ENCODE measurements at places on chromosomes 3 and 15.

DNA sequence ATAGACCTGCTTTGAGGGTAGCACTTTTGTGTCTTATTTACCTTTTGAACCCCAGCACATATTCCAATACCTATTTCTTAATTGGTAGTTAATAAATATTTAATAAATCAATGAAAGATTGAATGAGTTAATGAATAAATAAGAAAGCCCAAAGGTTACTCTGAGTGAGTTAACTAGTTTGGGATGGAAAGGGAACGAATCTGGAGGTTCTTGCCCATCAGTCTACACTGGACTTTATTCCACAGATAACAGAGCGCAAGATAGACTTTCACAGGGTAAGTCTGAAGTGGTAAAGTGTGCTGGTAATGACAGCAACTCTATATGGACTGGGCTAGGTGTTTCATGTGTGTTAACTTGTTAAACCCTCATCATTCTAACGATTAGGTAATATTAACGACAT is 33.1 kb upstream of the MED12L start:
- no peak for DNase-seq

GRCh38 chr3:183579967-183580900 is 24.7 kb upstream of the KLHL6 start:
- no peak for DNase-seq

DNA sequence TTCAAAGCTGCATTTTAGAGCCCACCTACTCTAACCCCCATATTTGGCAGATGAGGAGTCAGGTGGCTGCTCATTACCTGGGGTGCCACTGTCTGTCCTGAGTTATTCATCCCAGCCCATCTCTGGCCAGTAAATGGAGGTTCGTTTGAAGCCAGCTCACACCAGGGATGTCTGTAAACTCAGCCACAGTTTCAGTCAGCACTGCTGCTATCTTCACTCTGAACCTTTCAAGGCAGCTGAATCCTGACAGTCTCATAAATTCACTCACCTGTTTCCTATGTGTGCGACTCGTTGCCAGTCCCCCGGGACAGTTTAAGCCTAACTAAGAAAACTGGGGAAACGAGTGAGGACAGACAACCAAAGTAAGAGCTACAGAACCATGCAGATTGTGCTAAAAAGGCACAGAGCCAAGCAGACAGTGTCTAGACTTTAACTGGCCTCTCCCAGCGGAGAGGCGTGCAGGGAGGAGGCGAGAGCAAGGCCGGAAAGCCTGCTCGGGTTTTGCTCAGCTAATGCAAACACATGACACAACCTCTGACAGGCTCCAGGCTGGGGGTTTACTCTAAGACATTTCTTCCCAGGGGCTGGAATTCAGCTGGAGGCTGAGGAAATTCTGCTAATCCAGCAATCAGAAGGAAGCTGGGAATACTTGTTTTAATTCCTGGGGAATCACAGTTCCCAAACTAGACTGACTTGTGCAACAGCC is 12.0 kb downstream of the FSTL1 start:
- DNase-seq: no peak

DNA sequence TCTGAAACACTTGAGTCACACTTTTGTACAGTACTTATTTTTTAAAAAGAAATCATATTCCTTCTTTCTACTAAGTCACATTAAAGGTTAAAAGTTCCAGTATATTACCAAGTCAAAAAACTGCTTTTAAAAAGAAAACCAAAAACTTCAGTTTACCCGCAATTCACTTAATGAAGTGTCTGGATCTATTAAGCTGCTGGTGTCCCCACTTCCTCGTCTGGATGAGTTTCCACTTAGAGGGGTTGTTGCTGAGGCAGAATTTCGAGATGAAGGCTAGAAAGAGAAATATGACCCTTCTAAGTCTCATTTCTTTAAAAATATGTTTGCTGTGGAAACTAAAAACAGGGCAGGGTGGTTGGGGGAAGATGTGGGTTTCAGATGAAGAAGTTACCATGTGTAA is 79.7 kb downstream of the LRRFIP2 start:
- DNase-seq: no peak

DNA sequence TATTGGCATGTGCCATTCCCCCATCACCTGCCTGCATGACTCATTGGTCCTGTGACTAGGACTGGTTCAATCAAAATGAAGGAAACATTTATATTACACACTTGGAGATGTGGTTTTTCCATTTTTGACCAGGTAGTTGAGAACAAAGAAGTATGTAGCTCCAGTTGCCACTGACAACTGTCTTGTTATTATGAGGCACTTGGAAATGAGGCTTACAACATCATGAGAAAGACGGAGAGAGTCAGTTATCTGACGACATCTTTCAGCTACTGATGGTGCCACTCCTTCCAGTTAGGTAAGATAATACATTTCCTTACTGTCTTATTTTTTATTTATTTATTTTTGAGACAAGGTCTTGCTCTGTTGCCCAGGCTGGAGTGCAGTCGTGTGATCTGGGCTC is 21.8 kb upstream of the PROK2 start:
- DNase-seq: no peak

DNA sequence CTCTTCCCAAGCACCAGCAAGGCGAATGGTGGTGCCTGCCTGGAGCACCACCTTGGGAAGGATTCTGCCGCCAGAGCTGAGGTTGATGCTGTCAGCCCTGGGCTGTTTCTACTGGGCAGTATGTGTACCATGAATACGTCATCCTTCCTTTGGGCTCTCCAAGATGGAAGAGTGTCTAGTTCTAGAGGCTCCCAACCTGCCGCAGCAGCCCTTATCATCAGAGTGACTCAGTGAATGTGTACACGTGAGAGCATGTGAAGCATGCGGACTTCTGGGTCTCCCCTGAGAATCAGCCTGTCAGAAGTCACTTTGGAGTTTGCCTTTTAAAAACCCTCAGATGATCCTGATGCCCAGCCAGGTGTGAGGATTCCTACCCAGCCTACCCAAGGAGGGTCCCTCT is 20.9 kb downstream of the PLA2G4D start:
- DNase-seq: no peak

GRCh38 chr15:42136513-42136912 is 19.9 kb downstream of the PLA2G4F start:
- no peak for DNase-seq

Data from NB4 (cell line).